Naive thymus-derived CD8-positive, alpha-beta T cell (primary cell): ENCODE measurements at places on chromosomes 1 and 21.
A peak's percentile ranks its signal among the peaks of the same experiment; 100 is the strongest.

DNA sequence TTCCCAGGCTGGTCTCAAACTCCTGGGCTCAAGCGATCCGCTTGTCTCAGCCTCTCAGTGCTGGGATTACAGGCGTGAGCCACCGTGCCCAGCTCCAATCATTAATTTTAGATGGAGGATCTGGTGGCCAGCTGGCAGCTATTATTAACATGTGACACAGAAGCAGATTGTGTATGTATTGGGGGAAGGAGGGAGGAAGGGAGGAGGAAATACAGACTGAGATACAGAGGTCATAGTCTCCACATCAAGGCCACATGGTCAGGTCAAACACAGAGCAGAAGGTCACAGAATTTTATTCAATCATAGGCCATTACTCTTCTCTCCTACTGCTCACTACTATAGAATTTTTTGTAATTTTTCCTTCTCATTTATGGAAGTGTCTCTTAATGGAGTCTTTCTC, 57.9 kb upstream of the ADORA3 start:
- DNase-seq: no peak

- peak; percentile 37 for DNase-seq
These were observed 53.2 kb upstream of the TMEM51 start for GRCh38 chr1:15100121-15100879.

GRCh38 chr1:97870589-97870988, 50.2 kb downstream of the DPYD start:
- no peak for DNase-seq

DNA sequence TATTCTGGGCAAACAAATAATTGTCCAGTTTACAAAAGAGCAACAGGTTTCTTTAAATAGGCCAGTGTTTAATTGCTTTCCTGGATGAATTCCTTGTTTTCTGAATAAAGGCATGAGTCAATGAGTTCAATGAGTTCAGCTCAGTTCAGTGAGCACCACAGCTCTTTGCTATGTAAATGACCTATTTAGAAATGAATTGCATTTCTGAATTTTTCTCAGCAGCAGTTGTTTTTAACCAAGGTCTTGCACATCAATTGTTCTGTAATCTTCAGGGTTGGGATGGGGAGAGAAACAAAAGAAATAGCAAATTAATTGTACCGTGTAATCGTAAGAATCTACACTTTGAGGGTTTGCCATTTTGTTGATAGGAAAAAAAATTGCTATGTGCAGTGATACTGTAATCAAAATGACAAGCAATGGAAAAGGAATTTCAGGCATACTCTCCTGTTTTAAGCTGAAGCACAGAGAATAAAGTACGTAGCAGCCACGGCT, 45.7 kb downstream of the MIS18A start:
- DNase-seq: no peak

GRCh38 chr1:225517221-225517620, 89.4 kb upstream of the LBR start:
- DNase-seq: no peak

DNA sequence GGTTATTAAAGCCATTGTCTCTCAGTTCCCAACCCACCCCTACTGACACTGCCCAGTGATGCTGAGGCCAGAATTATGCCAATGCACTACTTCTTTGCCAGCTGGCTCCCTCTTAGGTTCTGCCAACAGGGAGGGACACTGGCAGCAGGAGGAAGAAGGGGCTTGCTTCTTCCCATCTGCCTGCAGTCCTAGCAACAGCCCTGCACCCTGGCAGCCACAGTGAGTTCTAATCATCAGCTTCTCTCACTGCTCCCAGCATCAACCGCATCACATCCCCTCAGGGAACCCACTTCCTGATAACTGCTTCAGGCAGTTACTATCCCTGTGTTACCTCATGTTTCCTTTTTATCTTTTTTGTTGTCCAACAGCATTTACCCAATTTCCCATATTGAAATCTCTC, 86.2 kb downstream of the UBR4 start:
- DNase-seq: peak; percentile 43

DNA sequence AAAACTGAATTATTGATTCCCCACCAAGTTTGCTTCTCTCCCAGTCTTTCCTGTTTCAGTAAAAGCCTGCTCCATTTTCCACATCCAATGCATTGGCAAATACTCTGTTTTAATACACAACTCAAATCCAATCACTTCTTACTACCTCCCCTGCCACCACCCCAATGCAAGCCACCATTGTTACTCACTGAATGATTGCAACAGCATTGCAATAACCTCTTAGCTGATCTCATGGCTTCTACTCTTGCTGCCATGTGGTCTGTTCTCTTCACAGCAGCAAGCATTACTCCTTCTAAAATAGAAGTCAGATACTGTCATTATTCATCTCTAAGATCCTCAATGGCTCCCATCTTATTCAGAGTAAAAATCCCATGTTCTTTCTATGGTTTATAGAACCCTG, 123.4 kb downstream of the ATP6V1G3 start:
- DNase-seq: no peak

DNA sequence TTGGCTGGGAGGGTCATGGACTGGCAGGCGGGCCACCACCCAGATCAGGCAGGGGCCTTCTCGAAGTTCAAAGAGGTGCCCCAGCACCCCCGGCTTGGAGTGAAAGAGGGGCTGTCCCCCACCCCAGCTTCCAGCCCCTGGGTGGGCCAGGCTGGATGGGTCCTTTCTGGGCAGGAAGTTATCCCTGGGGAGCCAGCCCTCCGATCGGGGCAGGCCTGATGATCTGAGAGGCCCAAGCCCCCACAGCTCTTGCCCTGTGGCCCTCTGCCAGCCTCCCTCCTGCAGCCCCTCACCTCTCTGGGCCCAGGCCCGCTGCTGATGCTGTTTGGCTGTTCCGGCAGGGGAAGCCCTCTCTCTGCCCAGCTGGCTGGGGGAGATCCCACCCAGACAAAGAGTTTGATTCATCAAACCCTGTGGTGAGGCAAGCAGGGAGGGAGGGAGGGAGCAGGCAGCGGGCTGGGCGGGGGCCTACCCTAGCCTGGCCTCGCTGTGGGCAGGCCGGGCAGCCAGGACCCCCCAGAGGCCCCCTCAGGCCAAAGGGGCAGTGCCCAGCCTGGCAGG, 2.5 kb downstream of the ARHGEF19 start:
- DNase-seq: no peak

DNA sequence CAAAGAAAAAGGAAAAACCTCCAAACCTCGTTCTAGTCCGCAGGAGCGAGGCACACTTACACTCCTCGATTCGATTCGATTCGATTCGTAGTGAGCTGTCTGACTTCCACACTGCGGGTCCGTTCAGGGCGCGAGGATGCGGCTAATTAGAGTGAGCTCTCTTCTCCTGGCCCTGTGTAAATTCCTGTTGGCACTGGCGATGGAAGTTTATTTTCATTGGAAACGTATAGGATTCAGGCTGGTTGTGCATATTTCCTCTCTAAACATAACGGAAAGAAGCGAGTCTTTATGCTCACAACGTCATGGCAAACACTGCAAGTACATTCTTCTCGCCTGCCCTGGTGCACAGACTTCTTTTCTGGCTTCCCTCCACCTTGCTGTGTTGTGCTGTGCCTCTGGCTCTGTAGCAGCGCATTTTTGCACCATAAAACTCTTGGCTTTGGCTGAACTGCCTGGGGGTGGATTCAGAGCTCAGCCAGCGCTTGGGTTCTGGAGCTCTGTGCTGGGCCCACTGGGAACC, 2.7 kb downstream of the HUNK start:
- DNase-seq: no peak

- DNase-seq: no peak
These were observed 17.5 kb downstream of the RASSF5 start for GRCh38 chr1:206524739-206525364.

DNA sequence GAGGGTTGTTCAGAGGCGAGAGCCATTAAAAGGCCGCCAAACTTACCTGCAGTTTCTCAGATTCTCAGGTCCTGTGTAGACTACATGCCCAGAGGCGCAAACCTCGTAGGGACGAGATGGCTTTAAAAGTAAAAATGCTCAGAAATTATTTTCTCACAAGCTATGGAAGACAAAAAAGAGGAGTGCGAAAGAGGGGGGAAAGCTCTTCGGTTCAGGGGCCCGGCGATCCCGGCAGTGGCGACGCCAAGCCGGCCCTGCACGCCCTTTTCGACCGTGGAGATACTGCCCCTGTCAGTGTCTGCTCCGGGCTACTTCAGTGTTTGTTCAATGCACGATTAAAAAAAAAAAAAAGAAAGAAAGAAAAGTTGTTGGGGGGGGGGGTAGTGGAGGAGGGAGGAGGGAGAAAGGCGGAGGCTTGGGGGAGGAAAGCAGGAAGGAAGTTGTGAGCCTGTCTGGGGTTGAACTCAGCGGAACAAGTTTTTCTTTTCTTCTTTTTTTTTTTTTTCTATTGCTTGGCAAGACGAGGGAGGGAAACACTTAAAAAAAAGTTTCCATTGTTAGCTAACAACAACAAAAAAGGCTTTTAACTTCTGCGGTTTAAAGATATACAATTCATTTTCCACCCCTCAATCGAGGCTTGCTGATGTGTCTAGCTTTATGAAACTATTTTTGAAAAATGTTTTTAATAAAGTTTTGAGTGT, at the start of gene ITPKB:
TSS of gene ITPKB (minus strand) at position 288 of the 701 bp plus-strand sequence. CDS start 1,824 bp downstream, outside the sequence.
- peak; percentile 90 for DNase-seq

- DNase-seq: no peak
These were observed 352.5 kb downstream of the ADGRL2 start for GRCh38 chr1:82153272-82153629.

GRCh38 chr1:18407166-18408045, 73.3 kb upstream of the KLHDC7A start:
- DNase-seq: no peak

- no peak for DNase-seq
These were observed 18.9 kb upstream of the COL6A2 start for GRCh38 chr21:46078978-46079351.

DNA sequence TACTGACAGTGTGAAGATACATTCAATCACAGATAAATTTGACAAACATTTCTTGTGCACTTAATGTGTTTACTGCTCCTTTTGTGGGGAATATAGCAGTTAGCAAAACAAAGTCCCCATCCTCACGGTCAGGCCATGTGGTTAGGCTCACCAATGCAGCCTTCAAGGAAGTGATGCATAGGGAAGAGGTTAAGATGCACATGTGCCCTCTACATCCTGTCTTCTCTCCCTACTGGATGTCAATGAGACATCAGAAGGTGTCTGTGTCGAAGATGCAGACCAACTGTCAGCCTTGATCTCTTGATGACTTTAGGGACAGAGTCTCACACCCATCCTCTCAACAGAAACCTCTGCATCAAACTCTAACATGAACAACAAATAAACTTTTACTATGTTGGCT, 78.7 kb downstream of the FH start:
- DNase-seq: no peak

- no peak for DNase-seq
These were observed 1.8 kb upstream of the MTFR1L start for GRCh38 chr1:25817840-25818501.

DNA sequence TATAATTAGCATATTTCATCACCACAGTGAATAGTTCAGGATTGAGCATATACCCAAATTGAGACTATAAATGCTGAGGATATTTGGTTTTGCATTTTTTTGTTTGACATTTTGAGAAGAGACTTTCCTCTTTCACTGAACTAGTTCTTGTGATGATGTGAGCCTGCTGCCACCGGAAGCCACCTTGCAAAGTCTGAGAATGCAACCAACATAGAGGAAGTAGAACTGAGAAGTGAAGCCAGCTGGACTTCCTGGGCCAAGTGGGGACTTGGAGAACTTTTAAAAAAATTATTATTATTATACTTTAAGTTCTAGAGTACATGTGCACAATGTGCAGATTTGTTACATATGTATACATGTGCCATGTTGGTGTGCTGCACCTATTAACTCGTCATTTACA, 102.3 kb downstream of the RPE65 start:
- no peak for DNase-seq

DNA sequence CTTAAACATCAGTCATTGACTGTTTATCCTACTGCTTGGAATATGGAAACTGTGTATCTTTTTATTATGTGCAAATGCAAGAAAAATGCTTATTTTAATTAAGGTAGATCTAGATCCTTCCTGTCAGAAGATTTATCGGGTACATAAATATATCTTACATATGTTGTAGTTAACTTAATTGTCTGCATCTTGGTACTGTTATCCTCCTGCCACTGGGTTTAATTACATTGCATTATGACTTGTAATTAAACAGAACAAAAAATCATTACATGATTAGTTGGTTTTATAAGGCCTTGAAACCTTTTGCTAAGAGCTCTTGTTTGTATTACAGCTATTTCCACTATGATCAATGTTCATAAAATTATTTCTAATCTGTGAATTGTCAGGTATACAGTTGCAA, 211.2 kb downstream of the PTGER3 start:
- no peak for DNase-seq

GRCh38 chr1:154996966-154997701, 3.7 kb downstream of the LENEP start:
- DNase-seq: no peak

- DNase-seq: no peak
These were observed 24.5 kb upstream of the PALMD start for GRCh38 chr1:99621340-99621901.

DNA sequence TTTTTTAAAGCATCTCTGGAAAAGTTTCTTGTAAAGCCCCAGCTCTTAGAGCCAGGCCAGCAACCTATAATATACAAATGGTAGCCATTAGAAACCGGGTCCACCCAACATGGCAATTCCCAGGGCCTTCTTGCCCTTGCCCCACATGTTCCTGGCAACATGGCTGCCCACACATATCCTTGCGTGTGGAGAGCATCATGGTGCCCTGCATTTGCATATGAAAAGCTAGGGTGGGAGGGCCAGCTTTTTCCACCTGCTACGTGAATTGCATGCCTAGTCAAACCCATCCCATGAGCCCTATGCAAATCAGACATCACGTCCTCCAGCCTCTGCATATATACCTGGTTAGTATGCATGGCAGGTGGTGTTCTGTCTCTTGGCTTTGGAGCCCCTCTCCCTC, 88.2 kb downstream of the RABGAP1L start:
- DNase-seq: no peak

- no peak for DNase-seq
These were observed 5.8 kb upstream of the SLC44A5 start for GRCh38 chr1:75616436-75617433.

- DNase-seq: no peak
These were observed 2.1 kb upstream of the PRRX1 start for GRCh38 chr1:170661646-170662411.

DNA sequence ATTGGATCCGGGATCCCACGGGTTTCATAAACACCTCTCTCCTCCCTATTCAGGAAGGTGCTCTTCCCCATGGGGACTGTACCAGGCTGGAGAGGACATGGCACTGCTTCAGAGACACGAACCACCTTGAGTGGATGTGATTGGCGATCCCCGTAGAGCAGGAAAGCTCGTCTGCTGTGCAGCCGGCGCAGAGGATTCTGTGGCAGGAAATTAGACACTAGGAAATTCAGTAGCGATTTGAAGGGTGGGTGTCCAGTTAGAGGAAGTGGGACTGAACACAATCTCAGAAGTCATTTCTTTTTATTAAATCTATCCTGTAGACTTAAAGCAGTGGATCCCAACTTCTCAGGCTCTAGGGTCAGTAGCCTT, 767 bp downstream of the PDIK1L start:
- DNase-seq: peak; percentile 2

GRCh38 chr21:42771503-42771805, 107.9 kb downstream of the WDR4 start:
- peak; percentile 44 for DNase-seq

GRCh38 chr1:107110326-107110725, 30.5 kb upstream of the NTNG1 start:
- no peak for DNase-seq
